ENCODE measurements at places on chromosomes 7 and 10. TPM values are rescaled to one million over a fixed set of nuclear protein-coding genes. Genes with fewer than 3 reads are reported as not detected.

The MRLN gene
- total RNA-seq = not detected

GRCh38 chr7:19030281-19030680, 87.2 kb downstream of the TWIST1 start:
- DNase-seq = no peak

GRCh38 chr7:8221567-8221966, 40.4 kb downstream of the ICA1 start:
- DNase-seq = peak; percentile 67

DNA sequence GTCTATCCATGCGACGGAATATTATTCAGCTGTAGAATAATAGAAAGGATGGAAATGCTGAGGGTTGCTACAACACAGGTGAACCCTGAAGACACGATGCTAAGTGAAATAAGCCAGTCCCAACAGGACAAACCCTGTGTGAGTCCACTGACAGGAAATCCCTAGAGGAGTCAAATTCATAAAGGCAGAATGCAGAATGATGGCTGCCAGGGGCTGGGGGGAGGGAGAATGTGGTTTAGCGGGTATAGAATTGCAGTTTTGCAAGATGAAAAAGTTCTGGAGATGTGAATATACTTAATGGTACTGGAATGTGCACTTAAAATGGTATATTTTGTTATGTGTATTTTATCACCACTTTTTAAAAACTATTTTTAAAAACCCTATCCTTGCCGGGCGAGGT, 36.9 kb upstream of the DOCK1 start:
- DNase-seq = no peak

- DNase-seq = no peak
Measured at GRCh38 chr10:112283100-112283499, at the start of gene TECTB. TECTB (plus strand) TSS chr10:112283400; CDS start chr10:112283735, 335 bp downstream.

The TMEM176A gene
- total RNA-seq = not detected

DNA sequence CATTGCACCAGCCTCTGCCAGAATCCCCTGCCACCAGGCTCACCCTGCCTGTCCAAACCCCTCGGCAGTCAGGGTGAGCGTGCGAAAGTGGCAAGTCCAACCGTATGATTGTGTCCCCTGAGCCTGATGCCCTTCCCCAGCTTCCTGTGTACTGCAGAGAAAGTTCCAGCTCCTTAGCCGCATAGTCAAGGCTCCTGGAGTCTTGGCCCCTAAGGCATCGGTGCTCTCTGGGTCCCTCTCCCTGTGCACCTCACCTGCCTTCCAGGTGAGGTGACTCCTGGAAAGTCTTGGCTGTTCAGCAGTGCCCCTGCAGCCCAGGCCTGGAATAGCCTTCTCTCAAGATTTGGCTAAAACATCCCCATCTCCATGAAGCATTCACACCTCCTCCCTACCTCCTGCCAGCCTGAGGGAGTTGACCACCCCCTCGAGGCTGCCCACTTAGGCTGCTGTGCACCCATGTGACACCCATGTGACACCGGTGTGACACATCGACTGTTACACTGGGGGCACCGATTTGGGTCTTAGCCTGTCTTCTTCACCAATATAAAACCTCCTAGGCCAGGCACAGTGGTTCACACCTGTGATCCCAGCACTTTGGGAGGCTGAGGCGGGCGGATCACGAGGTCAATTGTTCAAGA, 56.1 kb upstream of the ELN start:
- DNase-seq = peak; percentile 93

- DNase-seq = no peak
Measured at GRCh38 chr7:50543776-50544442, 21.3 kb downstream of the DDC start.

The FGF8 gene
- 46.5 TPM for total RNA-seq

GRCh38 chr10:35349389-35349915, 13.1 kb downstream of the CCNY start:
- DNase-seq = no peak

GRCh38 chr7:4226524-4226882, 455.6 kb upstream of the FOXK1 start:
- DNase-seq = peak; percentile 84

GRCh38 chr10:12973149-12973718, 28.3 kb downstream of the CCDC3 start:
- DNase-seq = no peak

DNA sequence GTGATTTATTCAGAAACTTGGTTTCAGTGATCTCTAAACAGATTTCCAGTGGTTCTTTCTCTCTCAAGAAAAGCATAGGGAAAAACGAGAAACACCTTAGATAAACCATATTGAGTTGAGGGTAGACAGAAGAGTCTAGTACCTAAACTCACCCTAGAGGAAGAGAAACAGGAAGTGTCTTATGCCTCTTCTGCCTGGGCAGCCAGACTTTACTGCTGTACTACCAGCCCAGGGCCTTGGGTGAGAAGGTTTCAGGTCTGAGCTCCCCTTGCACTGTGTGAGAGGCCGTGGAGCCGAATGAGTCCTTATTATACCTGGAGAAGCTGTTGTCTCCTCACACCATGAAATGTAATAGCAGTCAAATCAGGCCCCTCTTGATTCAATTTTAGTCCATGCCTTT, 18.2 kb downstream of the HIF1AN start:
- DNase-seq = no peak

The WIPF3 gene
- 5.2 TPM for total RNA-seq

DNA sequence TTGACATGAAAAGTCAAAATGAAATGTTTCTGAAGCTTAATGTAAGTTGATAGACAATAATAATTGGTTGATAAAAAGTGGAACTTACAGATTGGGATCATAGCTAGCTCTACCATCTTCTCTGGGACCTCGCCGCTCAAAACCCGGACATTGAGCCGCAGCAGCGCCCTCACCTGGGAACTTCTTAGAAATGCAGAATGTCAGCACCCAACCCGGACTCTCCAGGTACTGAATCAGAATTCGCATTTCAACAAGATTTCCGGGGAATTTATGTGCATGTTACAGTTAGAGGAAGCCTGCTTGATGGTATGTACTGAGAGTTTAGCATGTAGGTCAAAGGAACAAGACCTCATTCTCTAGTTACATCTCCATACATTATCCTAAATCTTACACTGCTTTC, 36.7 kb upstream of the ABLIM1 start:
- peak; percentile 89 for DNase-seq

The MCM10 gene
- total RNA-seq = 35.9 TPM

The DDC gene
- total RNA-seq = 1.1 TPM

DNA sequence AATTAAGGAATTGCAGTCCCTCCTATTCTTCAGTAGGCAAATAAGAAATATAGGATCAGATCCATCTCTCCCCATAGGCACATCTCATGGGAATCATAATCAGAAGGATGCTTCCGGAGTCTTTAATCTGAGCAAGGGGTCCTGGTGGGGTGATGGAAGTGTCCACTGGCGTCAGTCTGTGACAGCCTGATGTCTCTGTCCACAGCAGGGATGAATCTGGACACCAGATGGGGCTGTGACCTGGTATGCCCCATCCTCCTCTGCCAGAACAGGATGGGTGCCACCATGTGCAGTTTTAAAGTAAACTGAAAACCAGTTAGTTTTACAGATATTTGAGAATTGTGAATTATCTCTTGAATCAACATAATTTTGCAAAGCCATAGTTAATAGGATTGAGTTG, 148.7 kb downstream of the C1GALT1 start:
- DNase-seq = no peak

GRCh38 chr7:7989616-7990440, 21.2 kb downstream of the GLCCI1 start:
- no peak for DNase-seq

- no peak for DNase-seq
Measured at GRCh38 chr10:47158116-47159071, 141.6 kb upstream of the GDF10 start.

The NCF1 gene
- total RNA-seq = 0.37 TPM

- DNase-seq = no peak
Measured at GRCh38 chr7:47720141-47720906, 138.4 kb upstream of the TNS3 start.

- no peak for DNase-seq
Measured at GRCh38 chr10:114576132-114576487, 82.0 kb downstream of the ABLIM1 start.

- DNase-seq = no peak
Measured at GRCh38 chr10:29553544-29554250, 81.1 kb downstream of the SVIL start.

The TAS2R39 gene
- total RNA-seq = not detected

GRCh38 chr7:43096875-43097274, 15.6 kb upstream of the HECW1 start:
- no peak for DNase-seq

DNA sequence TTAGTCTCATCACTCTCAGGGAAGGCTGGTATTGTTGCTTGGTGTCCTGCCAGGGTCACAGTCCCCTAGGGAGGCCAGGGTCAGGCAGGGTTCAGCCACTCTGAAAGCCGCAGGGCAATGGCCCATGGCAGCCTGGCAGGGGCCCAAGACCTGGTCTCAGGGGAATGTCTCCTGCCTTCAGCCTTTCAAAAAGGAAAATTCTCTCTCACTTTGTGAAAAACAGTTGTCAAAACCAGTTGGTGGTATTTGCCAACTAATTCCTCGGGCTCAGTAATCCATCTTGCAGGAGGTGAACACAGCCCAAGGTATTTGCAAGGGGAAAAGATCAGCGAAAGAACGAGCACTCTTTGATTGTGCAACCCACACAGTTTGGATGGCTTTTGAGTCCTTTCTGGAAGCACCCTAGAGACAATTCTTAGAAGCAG, 101.5 kb downstream of the JCAD start:
- no peak for DNase-seq

The HMX3 gene
- total RNA-seq = not detected

The TSPAN33 gene
- total RNA-seq = 33.2 TPM

The TRIM74 gene
- total RNA-seq = 0.69 TPM

The LANCL2 gene
- total RNA-seq = 5.1 TPM

The KAZALD1 gene
- 10.0 TPM for total RNA-seq

- no peak for DNase-seq
Measured at GRCh38 chr7:105885387-105886111, 9.2 kb upstream of the ATXN7L1 start.

- DNase-seq = no peak
Measured at GRCh38 chr10:14926061-14926470, 27.8 kb downstream of the DCLRE1C start.

The AEBP1 gene
- 55.0 TPM for total RNA-seq

DNA sequence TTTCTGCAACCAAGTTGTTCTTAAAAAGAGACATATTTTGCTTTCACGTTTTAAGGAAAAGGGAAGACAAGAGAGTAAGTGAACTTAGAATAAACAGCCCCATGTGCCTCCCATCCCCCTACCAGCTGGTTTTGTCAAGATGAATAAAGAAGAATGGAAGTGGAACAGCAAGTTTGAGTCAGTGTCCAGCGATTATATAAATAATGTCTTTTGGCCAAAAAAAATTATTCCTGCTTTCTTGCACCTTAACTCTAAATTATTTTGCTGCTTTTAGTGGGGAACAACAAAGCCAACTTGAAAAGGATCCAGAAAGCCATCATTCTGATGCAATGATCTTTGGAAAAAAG, 82.4 kb upstream of the TRIL start:
- no peak for DNase-seq

- DNase-seq = no peak
Measured at GRCh38 chr7:139838276-139838675, 9.2 kb downstream of the TBXAS1 start.

- no peak for DNase-seq
Measured at GRCh38 chr7:13077466-13077865, 390.0 kb downstream of the ARL4A start.

The GIMAP1 gene
- total RNA-seq = not detected

- peak; percentile 73 for DNase-seq
Measured at GRCh38 chr10:103502849-103503660, 9.6 kb downstream of the NEURL1 start.

DNA sequence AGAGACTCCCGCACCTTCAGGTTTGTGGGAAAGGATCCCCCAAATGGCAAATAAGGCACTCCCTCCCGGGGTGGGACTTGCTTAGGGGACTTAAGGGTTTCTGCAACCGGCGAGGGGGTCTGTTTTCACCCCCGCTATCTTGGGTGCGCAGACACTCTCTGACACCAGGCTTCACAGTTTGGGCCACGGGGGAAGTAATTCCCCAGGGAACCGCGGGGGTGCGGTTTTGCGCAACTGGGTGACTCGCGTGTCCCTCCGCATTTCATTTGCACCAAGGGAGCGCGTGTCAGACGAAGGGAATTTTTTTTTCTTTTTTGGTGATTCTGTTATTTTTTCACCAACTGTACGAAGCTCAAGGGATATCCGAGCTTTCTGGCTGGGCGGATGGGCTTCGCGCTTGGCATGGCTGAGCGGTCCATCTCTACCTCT, 1.7 kb downstream of the GRM8 start:
- DNase-seq = peak; percentile 52

- peak; percentile 88 for DNase-seq
Measured at GRCh38 chr10:44385026-44385695, at the start of gene CXCL12. CXCL12 (minus strand) TSS chr10:44385097; CDS start chr10:44385005, 92 bp downstream.

The CEP55 gene
- 50.3 TPM for total RNA-seq

DNA sequence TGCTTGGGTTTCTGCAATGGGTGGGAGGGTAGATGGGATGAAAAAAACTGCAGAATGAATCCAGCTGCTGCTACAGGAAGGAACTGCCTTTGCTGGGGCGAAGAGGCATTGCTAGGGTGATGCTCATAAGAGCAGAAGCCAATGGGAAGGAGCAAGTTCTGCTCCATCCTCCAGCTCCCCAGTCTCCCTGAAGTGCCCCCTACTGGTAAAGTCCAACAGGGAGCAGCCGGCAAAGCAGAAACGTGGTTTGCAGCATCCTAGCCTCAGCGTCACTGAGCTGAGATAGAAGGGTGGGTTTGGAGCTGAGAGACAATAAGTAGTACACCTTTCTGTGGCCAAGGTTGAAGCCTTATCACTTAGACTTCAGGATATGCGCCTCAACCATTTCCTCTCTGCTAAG, 220.5 kb downstream of the CCSER2 start:
- peak; percentile 89 for DNase-seq

- no peak for DNase-seq
Measured at GRCh38 chr7:96236198-96237039, 85.5 kb downstream of the SLC25A13 start.

The PODXL gene
- total RNA-seq = 444 TPM

DNA sequence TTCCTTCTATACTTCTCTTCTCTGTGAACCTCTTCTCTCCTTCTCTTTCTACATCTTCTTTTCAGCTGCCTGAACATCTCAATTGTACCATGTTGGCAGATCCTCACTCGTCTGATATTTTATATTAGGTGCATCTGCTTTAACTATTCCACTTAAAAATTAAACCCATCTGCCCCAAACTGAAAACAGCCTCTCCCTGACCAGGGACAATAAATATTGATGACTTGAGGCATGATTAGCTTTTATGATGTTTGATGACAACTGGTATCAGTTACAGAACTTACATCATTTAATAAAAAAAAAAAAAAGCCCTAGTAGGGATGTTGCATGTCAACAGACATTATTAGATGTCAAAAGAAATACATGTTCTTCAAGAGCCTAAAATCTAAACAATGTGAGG, 79.8 kb upstream of the HABP2 start:
- no peak for DNase-seq

GRCh38 chr10:1412531-1413189, 324.7 kb downstream of the ADARB2 start:
- DNase-seq = peak; percentile 33

The PLEKHA1 gene
- total RNA-seq = 49.0 TPM
